ENCODE measurements at places on chromosomes 6 and 20. TPM values are rescaled to one million over a fixed set of nuclear protein-coding genes. Genes with fewer than 3 reads are reported as not detected.

The PKIG gene
- total RNA-seq: 1.6 TPM

The GSTA1 gene
- total RNA-seq: not detected

The RPS6KA2 gene
- total RNA-seq: 6.3 TPM

The LINC00237 gene
- not detected for total RNA-seq

The RAET1L gene
- total RNA-seq: not detected

The HMGCLL1 gene
- total RNA-seq: not detected

The SSTR4 gene
- not detected for total RNA-seq

The CCN5 gene
- total RNA-seq: not detected

The COL20A1 gene
- not detected for total RNA-seq

The LY6G5C gene
- 2.3 TPM for total RNA-seq

GRCh38 chr20:23362392-23363256, 642 bp downstream of the GZF1 start:
- peak; percentile 51 for DNase-seq

GRCh38 chr6:36312854-36313648, 23.6 kb downstream of the BNIP5 start:
- DNase-seq: no peak

GRCh38 chr6:111666847-111667246, 61.2 kb upstream of the TRAF3IP2 start:
- no peak for DNase-seq

DNA sequence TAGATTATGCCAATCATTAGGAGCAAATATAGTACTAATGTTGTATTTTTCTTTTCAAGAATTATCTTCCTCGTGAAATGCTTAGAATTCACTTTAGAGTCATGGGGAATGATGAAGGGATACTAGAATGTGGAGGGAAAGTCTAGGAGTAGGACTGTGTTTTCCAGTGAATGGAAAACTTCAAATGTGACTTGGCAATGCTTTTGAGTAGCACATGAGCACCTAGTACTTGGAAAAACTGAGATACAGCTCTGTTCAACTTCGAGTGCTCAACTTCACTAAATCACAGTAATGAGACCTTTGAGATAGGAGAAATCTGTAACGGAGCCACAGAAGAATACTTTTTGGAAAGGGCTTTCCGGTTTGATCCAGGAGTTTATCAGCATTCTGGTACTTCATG, 272.9 kb downstream of the ZFAND3 start:
- DNase-seq: no peak

- no peak for DNase-seq
Observed at GRCh38 chr6:1197309-1197708, 114.6 kb upstream of the FOXQ1 start.

- DNase-seq: no peak
Observed at GRCh38 chr6:89400050-89400449, 12.0 kb downstream of the RRAGD start.

DNA sequence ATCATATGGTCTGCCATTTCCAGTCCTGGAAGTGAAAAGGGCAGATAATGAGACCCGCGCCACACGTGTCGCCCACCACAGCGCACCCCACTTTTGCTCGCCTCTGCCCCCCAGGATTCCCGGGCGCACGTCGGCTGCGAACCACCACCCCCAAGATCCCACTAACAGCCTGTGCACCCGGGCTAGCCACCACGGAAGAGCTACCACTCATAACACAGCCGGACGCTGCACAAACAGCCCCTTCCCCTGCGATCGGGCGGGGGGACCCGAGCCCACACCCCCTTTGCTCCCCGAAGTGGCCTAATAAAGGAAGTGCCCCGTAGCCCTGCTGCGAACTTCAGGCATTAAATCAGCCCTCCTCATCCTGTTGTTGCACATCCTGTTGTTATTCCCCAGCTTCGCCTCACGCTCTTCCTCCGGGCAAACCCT, 506 bp downstream of the CITED2 start:
- no peak for DNase-seq

GRCh38 chr6:25168637-25169036, 110.5 kb upstream of the CARMIL1 start:
- DNase-seq: no peak

DNA sequence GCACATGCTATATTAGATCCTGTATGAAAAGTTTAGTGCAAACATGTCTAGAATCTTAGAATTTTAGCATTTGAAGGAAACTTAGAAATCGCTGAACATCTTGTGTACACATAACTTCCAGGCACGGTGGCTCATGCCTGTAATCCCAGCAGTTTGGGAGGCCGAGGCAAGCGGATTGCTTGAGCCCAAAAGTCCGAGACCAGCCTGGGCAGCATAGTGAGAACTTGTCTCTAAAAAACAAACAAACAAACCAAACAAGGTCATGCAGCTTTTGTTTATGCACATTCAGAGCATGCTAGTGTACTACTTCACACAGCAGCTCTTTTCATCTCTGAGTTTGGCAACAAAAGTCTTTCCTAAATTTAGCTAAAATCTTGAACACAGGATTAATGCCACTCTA, 32.2 kb downstream of the CLVS2 start:
- no peak for DNase-seq

DNA sequence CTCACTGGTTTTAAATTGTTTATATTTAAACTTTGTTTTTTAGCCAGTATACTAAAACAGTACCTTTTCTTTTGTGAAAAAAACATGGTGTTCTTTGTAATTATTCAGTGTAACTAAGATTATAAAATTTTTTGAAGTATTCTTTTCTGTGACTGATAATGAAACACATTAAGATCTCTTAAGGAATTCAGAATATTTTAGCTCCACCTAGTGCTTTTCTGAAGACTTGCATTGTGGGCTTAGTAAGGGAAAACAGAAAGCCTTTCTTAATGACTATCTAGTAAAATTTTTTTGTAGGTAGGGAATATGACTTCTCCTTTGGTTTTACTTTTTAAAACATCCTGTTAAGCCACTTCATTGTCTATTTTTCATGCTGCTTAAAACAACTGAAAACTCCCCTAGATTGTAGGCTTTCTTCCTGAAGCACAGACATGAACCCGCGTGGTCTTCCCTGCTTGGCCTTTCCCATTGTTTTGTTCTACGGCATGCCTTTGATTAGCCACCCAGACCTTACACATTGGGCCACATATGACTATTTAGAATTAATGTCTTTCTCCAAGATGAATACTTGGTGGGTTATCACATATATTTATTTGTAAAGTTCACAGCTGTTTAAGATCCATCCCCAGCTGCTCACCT, 72.1 kb downstream of the AFDN start:
- no peak for DNase-seq

DNA sequence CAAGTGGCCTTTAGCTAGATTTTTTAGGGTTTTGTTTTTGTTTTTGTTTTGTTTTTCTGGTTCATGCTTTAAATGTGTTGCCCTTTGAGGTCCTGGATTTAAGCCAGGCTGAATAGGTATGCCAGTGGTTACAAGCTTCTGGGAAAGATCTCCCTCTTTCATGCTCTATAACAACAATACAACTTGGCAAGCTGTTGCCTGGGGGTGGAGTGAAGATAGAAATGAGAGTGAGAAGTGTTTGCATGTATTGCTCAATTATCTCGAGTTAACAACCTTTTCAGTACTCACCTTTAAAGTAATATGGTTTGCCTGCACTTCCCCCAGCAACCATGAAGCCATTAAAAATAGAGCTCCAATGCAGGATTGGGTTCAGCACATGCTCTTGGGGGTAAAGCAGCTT, 19.2 kb upstream of the HAO1 start:
- no peak for DNase-seq

GRCh38 chr6:37059344-37060194, 54.1 kb downstream of the FGD2 start:
- DNase-seq: no peak

DNA sequence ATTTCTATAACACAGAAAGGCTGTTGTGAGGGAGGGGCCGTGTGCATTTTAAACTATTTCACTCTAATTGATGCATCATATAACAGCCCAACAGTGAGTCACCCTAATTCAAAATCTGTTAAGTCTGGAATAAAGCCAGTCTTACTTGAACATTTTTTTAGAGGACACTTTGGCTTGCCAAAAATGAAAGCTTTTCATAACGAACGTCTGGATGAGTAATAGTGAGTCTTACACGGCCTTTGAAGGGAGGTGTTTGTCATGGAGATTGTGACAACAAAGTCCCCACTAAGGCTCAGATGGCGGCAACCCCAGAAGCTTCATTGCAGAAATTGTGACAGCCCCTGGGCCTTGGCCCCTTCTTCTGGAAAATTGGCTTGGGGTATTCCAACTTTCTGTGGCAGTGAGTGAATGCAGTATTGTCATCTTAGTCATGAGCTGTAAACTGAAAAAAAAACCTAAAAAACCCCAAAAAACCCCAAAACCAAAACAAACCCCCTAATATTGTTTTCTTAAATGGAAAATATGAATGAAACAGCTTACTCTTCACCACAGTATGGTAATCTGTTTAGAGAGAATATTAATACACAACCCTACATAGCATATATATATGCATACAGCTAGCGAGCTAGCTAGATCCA, 92.6 kb upstream of the CLDN20 start:
- DNase-seq: peak; percentile 81

- peak; percentile 85 for DNase-seq
Observed at GRCh38 chr6:291697-292505, at the start of gene DUSP22. TSS of gene DUSP22 (plus strand) at chr6:292487. CDS start at chr6:292540, 53 bp downstream.

DNA sequence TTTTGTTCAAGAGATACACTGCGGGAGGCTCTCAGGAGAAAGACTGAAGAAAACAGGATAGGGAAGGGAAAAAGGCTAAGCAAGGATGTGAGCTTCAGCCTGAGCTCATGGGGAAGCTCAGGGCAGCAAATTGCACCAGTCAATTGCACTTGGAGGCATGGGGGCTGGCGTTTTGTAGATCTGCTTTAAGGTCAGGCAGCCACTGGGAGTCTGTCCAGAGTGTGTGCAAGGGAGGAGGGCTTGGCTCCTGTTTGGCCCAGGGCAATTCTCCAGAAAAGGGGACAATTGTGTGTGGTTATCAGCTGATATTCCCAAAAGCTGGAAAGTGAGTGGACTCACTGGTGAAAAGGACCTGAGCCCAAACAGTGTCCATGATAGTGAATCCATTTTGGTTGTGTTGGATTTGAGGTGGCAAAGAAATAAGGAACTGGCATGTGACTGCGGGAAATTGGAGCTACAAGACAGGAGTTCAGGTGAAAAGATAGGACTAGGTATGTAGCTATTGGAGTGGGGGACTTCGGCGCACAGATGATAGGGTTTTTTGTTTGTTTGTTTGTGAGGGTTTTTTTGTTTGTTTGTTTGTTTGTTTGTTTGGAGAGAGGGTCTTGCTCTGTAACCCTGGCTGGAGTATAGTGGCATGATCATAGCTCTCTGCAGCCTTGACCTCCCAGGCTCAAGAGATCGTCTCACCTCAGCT, 22.3 kb upstream of the IER3 start:
- no peak for DNase-seq

GRCh38 chr6:52243282-52243893, 912 bp downstream of the IL17F start:
- DNase-seq: no peak

- DNase-seq: no peak
Observed at GRCh38 chr6:158762787-158763433, 56.3 kb downstream of the EZR start.

DNA sequence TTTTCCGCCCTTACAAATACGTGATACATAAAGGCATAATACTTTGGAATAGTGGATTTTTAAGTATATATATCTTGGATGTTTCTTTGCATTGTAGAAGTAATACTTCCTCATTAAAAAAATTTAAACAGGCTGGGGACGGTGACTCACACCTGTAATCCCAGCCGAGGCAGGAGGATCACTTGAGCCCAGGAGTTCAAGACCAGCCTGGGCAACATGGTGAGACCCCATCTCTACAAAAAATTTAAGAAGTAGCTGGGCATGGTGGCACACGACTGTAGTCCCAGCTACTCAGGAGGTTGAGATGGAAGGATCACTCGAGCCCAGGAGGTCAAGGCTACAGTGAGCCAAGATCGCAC, 38.6 kb upstream of the RNF8 start:
- DNase-seq: no peak

All from activated CD4-positive, alpha-beta memory T cell treated with anti-CD3 and anti-CD28 coated beads, Interleukin-2, amount 10 ng/mL, durations not matched to agents 7 days and 5 days (primary cell).